ENCODE measurements at places on chromosomes 6 and 20.

- DNase-seq: no peak
These were observed 22.5 kb downstream of the THBS2 start for GRCh38 chr6:169230946-169231789.

DNA sequence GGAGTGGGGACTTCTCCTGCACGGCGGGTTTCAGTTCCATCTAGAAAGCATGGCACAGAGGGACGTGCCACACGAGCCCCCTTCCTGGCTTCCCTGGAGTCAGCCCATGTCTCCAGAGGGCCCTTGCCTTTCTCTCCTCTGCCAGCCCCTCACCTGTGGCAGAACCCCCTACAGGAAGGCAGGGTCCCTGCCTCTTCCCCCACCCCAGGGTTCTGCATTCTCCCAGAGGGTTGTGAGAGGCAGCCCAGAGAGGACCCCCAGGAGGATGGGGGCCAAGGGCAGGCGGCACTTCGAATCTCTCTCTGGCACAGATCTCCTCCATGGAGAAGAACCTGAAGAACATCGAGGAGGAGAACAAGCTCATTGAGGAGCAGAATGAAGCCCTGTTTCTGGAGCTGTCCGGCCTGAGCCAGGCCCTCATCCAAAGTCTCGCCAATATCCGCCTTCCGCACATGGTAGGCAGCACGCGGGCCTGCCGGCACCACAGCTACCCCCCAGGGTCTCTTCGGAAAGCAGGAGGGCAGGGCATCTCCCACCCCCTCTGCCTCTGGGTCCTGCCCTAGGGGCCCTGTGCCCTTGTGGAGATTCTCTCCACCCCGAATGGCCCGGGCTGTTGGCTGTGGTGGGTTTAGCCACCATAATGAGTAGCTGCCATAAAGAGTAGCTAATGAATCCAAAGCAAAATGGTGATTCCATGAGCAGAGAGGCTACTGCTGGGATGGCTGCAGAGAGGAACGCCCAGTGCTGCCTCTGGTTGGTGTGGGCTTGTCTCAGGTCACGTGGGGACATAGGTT is 15.9 kb upstream of the PCMTD2 start:
- DNase-seq: no peak

GRCh38 chr20:53829724-53830521 is 236.3 kb upstream of the ZNF217 start:
- DNase-seq: no peak

GRCh38 chr6:33620158-33620855 is 815 bp upstream of the ITPR3 start:
- no peak for DNase-seq

Data from CD4-positive, alpha-beta T cell treated with Interleukin-6 at 100 ng/mL for 8 hours (primary cell).